Cardiac septum (tissue), 1 donor: ENCODE measurements at places on chromosomes 3 and 15. TPM values are rescaled to one million over a fixed set of nuclear protein-coding genes. Genes with fewer than 3 reads are reported as not detected.

The PLOD2 gene
- 27.3 TPM for total RNA-seq

The CHL1 gene
- total RNA-seq = 2.5 TPM

The OR5H6 gene
- total RNA-seq = not detected

GRCh38 chr3:99578339-99578970 lies 59.9 kb upstream of the COL8A1 start:
- DNase-seq = no peak

- DNase-seq = no peak
These were observed 238.1 kb upstream of the STT3B start for GRCh38 chr3:31294430-31295149.

DNA sequence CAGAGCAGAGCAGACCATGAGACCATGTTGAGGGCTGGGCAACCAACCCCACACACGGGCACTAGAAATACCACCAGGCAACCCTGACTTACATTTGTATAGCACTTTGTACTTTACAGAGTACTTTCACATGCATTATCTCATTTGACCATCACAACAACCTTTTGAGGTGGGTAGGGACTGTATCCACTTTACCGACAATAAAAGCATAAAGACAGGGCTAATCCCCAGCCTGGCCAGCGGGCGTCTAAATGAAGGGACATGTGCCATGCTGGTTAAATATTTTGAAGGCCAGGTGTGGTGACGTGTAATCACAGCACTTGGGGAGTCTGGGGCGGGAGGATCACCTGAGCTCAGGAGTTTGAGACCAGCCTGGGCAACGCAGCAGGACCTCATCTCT lies 23.6 kb downstream of the RASGRP1 start:
- DNase-seq = no peak

DNA sequence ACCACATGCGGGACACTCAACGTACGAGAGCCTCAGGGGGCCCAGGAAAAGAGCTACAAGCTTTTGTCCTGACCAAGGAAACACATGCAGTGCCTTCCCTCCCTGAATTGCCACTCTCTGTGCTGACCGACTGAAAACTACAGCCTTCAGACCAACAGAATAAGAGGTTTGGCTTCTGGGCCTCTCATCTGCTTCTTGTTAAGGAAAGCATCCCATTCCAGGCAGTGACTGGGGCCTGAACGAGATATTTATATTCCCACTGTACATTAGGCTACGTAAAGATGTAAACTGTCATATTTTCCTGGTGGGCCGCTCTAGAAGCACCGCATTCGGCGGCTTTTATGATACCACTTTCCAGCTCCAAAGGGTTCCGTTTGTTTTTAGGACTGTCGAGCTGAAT lies 208.9 kb upstream of the TPM1 start:
- DNase-seq = no peak

DNA sequence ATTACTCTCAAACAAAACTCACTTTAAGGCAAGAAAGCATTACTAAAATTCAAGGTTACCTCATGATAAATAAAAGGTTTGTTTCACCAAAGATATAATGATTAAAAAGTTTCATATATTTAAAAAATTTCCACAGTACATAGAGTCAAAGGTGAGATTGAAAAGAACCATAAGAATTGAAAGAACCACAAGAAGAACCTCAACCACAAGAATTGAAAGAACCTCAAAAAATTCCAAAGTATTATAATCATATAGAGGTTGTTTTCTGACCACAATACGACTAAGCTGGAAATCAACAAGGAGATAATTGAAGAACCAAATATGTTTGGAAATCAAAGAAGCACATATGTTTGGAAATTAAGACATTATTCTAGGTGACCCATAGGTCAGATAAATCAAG lies 52.7 kb downstream of the SLC25A36 start:
- DNase-seq = no peak

- no peak for DNase-seq
These were observed 41.0 kb downstream of the FLNB start for GRCh38 chr3:58049143-58049785.

GRCh38 chr15:80931191-80931590 lies 58.4 kb downstream of the MESD start:
- DNase-seq = no peak

GRCh38 chr3:128452120-128452519 lies 14.6 kb downstream of the DNAJB8 start:
- DNase-seq = no peak

DNA sequence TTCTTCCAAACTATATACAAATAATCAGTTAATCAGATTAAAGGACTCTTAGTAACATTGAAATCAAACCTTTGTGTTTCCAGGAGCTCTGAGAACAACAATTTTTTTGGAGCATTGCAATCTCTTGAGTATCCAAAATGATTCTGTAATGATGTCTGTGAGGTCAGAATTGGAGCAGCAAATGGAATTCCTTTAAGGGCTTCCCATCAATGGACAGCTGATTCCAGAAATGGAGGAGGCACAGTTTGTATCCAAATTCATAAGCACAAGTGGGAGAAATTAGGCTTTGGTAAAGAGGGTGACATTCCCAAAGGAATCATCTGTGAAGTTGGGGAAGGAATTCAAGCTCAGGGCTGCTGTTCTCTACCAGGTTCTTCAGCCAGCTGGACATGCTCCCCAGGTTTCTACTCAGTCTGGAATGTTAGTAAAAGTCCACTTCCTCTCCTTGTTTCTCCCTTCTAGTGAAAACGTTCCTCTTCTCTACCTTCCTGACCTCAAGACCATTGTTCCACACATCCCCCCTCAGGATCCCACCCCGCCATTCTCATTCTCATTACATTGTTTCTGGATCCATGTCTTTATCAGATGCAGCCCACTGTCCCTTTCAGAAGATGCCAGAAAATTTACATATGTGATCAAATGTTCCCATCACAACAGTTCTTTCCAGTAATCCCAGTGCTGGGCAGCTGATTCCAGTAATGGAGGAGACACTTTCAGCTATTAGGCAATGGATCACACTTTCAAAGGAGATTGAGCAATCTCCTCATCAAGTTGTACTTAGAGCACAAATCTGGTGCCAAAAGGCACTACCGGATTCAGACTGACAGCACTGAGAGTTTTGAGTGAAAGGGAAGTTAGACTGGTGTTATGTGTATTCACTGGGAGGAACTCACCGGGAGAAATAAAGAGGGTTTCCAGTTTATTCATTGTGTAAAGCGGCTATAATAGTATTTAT lies 391.3 kb upstream of the TPRG1 start:
- no peak for DNase-seq

- DNase-seq = no peak
These were observed 516.7 kb downstream of the FOXP1 start for GRCh38 chr3:71066849-71067261.

DNA sequence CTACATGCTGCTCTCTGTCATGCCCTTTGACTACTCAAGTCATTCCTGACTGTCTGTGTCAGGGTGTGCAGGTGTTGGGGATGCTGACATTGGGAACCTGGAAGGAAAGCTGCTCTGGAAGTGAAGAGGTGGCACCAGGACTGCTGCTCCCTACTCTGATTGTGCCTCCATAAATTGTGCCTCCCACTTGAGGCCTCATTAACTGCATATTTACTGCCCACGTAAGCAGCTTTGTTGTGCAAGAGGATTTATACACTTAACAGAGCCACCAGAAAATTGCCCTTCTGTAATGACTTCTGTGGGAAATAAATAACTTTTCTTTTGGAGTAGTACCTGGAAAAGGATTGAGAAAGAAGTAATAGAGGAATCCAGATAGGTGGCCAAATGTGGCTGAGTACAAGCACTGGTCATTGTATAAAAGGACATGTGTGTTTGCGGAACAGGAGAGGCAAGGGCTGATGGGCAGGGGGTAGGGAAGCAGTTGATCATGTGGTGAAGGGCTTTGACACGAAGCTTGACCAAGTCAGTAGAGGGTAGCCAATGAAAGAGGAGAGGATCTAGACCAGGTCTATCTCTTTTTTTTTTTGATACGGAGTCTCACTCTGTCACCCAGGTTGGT lies 24.8 kb downstream of the IL20RB start:
- no peak for DNase-seq

- DNase-seq = no peak
These were observed 2.1 kb upstream of the GPR27 start for GRCh38 chr3:71751602-71752001.
